GDM1 (cell line): ENCODE measurements at places on chromosomes 6 and 20.

DNA sequence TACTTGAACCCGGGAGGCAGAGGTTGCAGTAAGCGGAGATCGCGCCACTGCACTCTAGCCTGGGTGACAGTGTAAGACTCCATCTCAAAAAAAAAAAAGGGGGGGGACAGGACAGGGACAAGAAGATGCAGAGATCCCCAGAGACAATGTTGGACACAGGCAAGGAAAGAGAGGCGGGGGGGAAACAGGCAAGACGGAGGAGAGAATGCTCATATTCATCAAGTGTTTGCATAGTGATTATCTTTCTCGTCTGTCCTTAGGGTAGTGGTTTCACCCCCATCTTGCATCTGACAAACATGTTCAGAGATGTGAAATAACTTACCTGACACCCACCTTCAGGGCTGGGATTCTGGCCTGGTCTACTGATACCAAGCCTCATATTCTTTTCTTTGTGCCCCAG lies 29.0 kb downstream of the CHMP4B start:
- no peak for DNase-seq

- no peak for DNase-seq
Measured at GRCh38 chr20:58714923-58715351, 22.3 kb downstream of the NPEPL1 start.

- DNase-seq = no peak
Measured at GRCh38 chr20:48380661-48381060, 447.1 kb downstream of the PREX1 start.

GRCh38 chr6:17395112-17395511 lies 1.7 kb downstream of the CAP2 start:
- no peak for DNase-seq

DNA sequence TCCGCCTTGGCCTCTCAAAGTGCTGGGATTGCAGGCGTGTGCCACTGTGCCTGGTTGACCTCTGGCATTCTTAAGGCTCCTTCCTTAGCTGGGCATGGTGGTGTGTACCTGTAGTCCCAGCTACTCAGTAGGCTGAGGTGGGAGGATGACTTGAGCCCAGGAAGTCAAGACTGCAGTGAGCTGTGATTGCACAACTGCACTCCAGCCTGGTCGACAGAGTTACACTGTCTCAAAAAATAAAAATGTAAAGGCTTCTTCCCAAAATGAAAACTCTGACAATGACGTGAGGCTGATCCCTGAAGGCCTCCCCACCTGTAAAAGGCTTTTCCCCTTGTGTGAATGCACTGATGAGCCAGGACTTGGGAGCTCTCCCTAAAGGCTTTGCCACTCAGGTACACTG lies 62.4 kb downstream of the ZBTB9 start:
- no peak for DNase-seq

GRCh38 chr6:5059036-5059896 lies 25.9 kb upstream of the PPP1R3G start:
- no peak for DNase-seq

DNA sequence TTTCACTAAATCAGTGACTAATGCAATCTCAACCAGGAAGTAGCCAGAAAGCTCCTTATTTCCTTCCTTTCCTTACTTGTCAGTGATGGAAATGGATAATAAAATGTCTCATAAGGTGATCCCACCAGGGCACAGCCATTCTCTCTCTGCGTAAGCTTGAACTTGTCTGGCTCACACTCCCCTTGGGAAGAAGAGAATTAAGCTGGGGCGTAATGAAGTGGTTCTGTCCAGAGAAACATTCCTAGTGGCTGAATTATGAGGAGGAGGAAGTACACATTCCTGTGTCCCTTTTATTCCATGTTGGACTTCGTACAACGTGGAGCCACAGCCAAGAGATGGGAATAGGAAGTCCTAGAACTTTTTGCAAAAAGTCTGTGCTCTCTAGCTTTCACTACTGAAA lies 93.7 kb downstream of the MTHFD1L start:
- DNase-seq = no peak

- no peak for DNase-seq
Measured at GRCh38 chr6:169939554-169940164, 188.2 kb downstream of the ERMARD start.
